ENCODE measurements at places on chromosomes 7 and 10. TPM values are rescaled to one million over a fixed set of nuclear protein-coding genes. Genes with fewer than 3 reads are reported as not detected.

- DNase-seq, result no peak
Observed at GRCh38 chr10:48608976-48609375, 4.1 kb upstream of the ARHGAP22 start.

- DNase-seq, result no peak
Observed at GRCh38 chr10:71213127-71213621, 804 bp downstream of the UNC5B start.

GRCh38 chr7:22146961-22147512 is 201.3 kb upstream of the CDCA7L start:
- no peak for DNase-seq

GRCh38 chr10:5014936-5015335 is 11.3 kb upstream of the AKR1C2 start:
- DNase-seq, result no peak

GRCh38 chr10:44180321-44181168 is 204.4 kb downstream of the CXCL12 start:
- DNase-seq, result no peak

The NAT16 gene
- polyA plus RNA-seq, result not detected

DNA sequence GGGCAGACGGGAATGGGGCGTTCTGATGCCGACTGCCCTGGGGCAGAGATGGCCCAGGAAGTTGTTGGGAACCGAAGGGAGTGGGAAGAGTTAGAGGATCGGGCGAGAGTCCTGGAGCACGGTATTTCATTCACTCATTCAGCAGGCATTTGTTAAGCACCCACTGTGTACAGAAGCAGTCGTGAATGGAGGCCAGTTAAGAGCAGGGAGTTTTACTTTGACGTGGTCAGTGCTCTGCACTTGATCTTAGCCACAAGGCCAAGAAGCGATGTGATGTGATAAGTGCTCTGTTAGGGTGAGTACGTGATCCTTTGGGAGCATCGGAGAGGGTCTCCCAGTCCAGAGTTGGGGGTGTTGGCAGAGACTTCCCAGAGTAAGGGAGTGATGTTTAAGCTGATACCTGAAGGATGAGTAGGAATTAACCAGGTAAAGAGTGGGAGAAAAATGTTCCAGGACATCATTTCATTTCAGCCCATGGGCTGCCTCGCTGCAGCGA is 890 bp downstream of the ZFYVE27 start:
- DNase-seq, result no peak

The WNT8B gene
- polyA plus RNA-seq, result 0.10 TPM

DNA sequence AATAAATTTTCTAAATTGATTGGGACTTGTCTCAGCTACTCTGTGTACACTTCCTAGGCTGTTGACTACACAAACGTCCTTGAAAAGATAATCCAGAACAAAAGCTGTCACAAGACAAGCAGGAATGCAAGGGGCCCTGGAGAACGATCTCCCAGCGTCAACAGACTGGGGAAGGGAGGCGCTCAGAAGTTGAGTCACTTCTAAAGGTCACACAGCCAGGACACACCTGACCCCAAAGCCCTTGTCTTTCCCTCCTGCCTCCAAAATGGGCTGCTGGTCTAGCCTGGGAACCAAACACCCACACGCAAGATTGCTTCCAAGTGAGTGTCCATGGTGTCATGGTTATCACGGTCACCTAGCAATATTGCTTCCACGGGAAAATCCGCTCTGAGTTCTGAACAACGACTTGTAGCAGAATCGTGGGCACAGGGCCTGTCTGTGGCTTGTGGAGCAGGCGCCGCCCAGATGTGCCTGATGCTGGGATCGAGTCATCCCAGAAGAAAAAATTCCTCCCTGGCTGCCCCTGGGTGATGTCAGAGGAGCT is 49.8 kb downstream of the SPOCK2 start:
- no peak for DNase-seq

The PPP1R17 gene
- not detected for polyA plus RNA-seq

DNA sequence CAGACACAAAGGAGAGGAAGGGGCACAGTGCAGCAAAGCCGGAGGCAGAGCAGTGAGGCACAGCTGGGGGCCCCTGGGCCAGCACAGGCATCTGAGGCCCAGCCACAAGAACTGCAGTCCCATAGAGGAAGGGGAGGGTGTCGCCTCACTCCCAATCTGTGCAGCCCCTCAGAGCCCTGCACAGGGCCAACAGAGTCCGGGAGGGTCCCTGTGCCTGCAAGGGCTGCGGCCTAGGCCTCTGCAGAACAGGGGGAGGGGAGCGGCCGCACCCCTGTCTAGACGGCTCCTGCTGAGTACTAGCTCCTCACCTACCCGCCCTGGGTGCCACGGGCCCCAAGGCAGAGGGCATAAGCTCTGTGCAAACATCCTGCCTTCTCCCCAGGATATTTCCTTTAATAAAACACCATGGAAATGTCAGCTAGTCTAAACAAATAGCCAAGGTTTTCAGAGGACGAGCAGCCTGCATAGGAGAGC is 32.4 kb upstream of the RET start:
- DNase-seq, result no peak

GRCh38 chr10:118042827-118043242 is 3.9 kb downstream of the RAB11FIP2 start:
- DNase-seq, result no peak

DNA sequence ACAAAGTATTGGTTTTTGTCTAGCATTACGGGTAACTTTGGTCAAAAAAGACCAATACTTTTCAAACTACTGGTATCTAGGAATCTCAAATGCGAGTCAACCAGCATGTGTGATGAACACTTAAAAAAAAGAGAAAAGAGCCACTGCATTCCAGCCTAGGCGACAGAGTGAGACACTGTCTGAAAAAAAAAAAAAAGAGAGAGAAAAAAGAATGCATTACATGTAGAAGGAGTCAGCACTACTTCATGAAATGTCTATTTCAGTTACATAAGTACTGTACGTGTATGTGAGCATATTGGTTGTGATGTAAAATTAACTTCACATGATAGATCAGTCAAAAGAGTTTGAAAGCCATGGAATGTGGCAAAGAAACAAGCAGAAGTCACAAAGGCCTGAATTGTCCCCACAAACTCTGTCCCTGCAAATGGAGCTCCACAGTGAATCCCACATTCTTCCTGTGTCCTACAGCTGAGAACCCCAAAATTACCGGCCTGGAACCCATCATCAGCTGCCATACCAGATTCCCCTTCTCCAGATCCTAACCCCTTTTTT is 1.6 kb downstream of the DENND11 start:
- no peak for DNase-seq

The PALS2 gene
- polyA plus RNA-seq, result 5.4 TPM

Data from forelimb muscle (tissue), 1 donor.